ENCODE measurements at places on chromosomes 11 and 22.

- no peak for DNase-seq
These were observed 23.6 kb downstream of the PDGFB start for GRCh38 chr22:39220890-39221850.

DNA sequence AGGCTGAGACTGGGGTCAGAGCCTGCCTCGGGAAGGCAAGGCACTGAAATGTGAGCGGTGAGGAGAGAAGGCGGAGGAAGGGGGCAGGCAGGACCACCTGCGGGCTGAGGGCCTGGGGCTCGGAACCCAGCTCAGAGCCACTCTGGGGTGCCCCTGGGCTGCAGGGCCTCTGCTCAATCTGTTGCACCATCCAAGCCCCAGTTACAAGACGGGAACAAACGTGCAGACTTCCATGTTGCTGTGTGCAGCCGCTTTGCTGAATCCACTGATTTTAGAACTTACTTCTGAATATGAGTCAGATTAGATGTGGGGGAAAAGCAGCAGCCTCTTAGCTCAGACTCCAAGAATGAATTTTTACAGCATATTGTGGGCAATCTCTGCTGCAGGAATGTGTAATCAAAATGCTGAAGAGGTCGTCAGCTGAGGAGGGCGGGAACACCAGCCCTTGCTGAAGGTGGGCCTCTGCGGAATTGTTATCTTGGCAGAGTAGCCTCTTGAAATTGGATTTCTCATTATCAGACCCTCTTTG is 21.6 kb downstream of the PARVG start:
- DNase-seq: no peak

DNA sequence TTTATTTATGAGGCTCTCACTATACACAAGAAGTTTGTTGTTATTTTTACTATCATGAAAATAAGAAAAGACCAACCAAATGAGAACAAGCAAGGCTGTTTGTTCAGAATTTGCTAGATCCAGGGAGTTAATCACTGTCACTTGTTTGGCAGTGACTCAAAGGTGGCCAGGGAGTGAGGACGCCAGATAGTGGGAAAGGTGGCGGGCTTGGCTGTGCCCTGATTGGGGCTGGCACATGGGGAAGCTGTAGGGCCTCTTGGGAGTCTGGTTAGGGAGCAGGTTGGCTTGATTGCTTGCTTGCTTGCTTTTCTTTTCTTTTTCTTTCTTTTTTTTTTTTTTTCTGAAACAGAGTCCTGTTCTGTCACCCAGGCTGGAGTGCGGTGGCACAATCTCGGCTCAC is 53.1 kb upstream of the SLC22A12 start:
- no peak for DNase-seq

- no peak for DNase-seq
These were observed 199.0 kb downstream of the BRD1 start for GRCh38 chr22:49628391-49629260.

GRCh38 chr22:20022978-20023613 is 2.2 kb downstream of the TANGO2 start:
- no peak for DNase-seq

DNA sequence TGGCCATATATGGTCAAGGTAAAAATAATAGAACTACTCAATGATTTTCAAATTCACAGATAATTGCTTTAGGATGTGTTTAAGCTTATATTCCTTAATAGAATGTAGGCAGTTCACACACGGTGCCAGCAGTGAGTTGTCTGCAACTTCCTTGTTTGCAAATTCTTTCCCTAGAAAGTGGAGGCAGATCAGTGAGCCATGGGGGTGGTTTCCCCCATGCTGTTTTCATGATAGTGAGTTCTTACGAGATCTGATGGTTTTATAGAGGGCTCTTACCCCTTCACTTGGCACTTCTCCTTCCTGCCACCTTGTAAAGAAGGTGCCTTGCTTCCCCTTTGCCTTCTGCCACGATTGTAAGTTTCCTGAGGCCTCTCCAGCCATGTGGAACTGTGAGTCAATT is 111.8 kb upstream of the LMO1 start:
- DNase-seq: no peak

DNA sequence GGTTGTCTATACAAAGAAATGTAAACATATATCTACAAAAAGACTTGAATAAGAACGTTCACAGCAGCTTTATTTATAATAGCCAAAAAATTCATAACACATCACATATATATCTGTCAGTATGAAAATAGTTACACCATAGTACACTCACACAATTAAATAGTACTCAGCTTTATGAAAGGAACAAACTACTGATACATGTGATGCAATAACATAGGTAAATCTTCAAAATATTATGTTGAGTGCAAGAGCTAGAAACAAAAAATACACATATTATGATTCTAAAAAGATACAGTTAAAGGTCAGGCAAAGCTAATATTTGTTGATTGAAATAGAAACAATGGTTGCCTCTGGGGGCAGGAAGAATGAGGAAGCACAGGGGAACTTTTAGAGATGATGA is 6.6 kb downstream of the MRGPRX2 start:
- no peak for DNase-seq

DNA sequence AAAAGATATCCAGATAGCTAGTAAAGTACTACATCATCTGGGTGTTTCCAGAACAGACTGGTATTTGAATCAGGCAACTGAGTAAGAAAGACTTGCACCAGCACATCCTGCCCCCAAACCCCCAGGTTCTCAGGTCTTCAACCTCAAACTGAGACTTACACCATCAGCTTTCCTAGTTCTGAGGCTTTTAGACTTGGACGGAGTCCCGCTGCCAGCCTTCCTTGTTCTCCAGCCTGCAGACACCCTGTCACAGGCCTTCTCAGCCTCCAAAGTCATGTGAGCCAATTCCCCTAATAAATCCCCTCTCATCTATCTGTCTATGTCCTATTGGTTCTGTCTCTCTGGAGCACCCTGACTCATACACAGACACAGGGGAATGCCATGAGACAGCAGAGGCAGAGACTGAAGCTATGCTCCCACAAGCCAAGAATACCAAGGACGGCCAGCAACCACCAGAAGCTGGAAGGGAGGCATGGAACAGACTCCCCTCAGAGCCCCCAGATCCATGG is 10.9 kb downstream of the SMCO4 start:
- no peak for DNase-seq

DNA sequence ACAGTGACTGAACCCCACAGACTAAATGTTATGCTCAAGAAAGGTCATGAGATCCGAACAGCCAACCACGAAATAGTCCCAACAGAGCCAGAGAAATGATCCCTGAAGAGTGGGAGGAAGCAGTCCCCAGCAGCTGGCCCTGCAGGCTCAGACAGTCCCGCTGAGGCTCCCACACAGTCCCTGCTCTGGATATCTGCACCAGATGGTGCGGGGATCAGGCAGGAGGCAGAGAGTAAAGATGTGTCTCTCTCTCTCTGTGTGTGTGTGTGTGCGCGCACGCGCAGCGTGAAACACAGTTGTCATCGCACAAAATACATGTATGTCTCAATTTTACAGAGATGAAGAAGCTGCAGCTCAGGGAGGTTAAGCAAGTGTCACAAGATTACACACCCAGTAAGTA is 27.9 kb downstream of the GUCY1A2 start:
- DNase-seq: no peak

GRCh38 chr11:126839496-126839895 is 161.1 kb downstream of the KIRREL3 start:
- no peak for DNase-seq

- DNase-seq: no peak
These were observed 984.7 kb downstream of the BRD1 start for GRCh38 chr22:48842976-48843375.

DNA sequence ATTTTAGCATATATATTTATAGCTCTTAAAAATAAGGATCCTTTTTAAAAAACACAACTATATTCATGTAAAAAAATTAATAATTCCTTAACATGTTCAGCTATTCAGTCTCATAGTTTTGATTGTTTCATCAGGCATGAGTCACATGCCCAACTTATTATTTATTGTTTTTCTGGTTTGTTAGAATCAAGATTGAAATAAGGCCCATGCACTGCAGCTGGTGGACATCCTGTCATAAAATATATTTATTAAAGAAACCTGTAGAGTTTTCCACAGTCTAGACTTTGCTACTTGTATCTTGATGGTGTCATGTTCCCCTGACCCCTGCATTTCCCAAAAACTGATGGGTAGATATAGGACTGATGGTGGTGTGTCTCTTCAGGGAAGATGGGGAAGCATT is 77.4 kb downstream of the PARVA start:
- DNase-seq: no peak

GRCh38 chr22:43314611-43315010 is 28.6 kb downstream of the SCUBE1 start:
- DNase-seq: no peak

- no peak for DNase-seq
These were observed 47.8 kb downstream of the FANCF start for GRCh38 chr11:22577854-22578253.

DNA sequence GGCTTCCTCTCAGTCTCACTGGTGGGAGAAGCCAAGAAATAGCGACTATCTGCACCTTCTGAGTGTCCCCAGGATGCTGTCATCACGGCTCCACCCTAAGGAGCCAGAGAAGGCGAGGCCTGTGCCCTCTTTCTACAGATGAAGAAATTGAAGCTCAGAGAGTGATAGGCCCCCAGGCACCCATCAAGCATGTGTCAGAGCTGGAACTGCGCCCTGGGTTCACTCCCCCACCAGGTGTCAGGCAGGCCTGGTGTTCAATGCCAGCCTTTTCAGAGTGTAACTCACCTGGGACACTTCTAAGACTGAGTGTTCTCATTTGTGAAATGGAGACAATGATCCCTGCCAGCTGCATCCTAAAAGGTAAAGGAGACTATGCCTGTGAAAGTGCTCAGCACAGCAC is 127.3 kb upstream of the SEZ6L start:
- DNase-seq: no peak

DNA sequence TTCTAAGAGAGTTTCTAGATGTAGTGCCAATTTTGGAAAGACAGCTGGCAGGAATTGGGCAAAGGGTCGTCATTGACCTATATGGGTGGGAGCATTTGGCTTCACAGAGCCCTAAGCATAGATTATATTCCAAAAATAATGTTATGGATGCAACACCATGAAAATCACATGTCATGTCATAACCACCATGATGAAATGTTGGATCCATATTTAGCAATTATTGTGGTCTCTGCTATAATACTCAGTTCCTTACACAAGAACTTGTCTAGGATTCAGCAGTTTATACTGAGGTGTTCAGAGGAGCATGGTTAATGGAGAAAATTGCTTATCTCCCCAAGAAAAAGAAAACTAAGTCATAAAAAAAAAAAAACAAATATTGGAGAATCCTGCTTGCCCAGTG is 31.6 kb downstream of the NTM start:
- no peak for DNase-seq

GRCh38 chr11:9838229-9838628 is 174.4 kb downstream of the SWAP70 start:
- no peak for DNase-seq

GRCh38 chr11:64660706-64661105 is 62.3 kb downstream of the NRXN2 start:
- DNase-seq: no peak

GRCh38 chr22:46984751-46985506 is 222.5 kb downstream of the TBC1D22A start:
- no peak for DNase-seq

DNA sequence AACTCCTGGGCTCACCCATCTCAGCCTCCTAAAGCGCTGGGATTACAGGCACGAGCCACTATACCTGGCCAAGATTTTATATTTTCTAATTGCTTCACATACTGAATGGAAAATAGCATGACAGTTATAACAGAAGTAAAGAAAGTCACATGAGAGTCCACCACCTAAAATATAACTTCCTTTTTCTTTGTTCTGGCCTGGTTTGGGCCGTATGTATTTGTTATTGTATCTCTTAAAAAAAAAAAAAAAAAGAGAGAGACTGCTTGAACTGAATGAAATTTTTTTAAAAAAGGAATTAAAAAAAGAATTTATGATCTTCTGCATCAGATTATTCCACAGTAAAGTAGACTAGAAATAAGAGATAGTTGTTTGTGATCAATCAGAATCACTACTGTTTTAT is 86.0 kb upstream of the GRIK4 start:
- DNase-seq: no peak

- DNase-seq: no peak
These were observed 37.2 kb downstream of the MUC5B start for GRCh38 chr11:1260023-1260501.

- DNase-seq: no peak
These were observed 40.4 kb downstream of the FLI1 start for GRCh38 chr11:128734103-128734831.

DNA sequence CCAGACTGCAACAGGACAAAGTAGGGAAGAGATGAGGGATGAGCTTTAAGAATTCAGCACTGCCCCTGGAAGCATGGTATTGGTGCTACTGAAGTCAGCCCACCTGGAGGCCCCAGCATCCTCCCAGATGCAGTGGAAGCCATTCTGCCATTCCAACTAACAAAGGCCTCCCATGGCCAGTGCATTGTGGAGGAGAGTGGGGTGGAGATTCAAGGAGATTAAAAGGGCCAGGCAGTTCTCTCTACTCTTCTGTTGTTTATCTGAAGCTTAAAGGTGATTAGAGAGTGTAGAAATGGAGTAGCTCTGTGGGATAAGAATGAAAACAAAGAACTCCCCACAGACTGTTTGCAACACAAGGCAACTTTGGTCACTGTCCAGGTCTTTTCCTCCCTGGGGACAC is 24.1 kb upstream of the TSKU start:
- no peak for DNase-seq

DNA sequence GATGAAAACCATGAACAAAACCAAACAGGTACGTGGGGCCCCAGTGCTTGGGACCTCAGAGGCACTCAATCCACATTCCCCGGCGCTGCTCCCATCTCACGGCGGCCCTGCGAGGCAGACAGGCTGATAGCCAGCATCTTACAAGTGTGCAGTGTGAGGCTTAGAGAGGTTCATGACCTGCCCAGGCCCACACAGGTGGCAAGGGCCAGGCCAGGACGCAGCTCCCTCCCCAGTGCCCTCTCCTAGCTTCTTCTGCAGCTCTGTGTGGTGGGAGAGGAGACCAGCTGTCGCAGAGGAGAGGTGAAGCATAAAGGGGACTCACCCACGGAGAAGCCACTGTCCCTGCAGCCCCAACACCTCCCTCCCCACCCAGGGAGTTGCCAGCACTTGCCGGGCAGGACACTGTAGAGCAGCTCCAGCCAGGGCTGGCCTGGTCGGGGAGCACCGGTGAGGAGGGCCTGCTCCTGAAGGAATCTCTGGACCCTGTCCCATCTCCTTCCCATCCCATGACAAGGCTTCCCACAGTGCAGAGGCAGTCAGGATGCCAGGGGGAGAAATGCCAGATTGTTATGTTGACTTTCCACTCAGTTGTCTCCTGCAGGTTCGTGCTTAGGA is 92.4 kb upstream of the TMEM45B start:
- DNase-seq: no peak

- DNase-seq: no peak
These were observed 2.1 kb upstream of the ANAPC15 start for GRCh38 chr11:72114570-72114969.

DNA sequence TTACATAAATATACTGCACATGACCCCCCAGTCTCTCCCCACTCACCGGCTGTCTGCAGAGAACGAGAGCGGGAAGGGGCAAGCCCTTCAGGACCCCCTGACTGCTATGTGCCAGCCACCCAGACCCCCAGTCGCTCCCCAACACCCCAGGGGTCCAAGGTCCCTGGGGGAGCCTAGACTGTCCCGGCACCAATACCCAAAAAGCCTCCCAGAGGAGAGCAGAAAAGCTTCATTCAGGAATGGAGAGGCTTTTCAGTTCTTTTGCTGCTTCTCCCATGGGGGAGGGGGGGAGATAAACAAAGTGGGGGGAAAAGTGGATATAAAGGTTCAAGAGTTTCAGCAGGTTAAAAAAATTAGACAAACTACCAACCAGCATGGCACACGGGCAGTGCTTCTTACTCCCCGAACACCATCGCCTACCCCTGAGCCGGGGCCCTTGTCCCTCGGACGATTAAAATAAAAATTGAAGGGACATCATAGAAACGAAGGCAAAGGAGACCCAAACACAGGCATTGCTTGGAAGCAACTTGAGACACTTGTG is 1.3 kb downstream of the CSNK1E start:
- DNase-seq: no peak

Data from T-cell (primary cell).